ENCODE measurements at places on chromosomes 3 and 15.

DNA sequence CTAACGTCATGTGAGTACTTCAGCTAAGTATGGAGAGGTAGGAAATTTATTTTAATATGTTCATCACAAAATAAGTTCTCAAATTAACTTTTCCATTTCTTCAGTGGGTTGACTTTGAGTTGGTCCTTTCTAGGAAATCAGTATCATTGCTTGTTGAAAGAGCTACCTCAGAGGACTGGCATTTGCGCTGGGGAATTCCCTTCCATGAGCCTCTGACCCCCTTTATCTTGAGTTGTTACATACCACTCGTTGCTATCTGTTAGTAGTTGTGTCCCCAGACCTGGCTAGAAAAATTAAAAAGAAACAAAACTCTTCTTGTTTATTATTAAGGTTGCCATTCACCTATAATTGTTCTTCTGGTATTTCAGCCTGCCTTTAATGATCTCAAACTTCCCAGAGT is 96.8 kb upstream of the ROBO2 start:
- DNase-seq: no peak

- DNase-seq: no peak
Observed at GRCh38 chr15:31975830-31976229, 54.5 kb upstream of the CHRNA7 start.

GRCh38 chr3:96869316-96869715 is 54.9 kb downstream of the EPHA6 start:
- DNase-seq: no peak

- no peak for DNase-seq
Observed at GRCh38 chr3:179318876-179319275, 4.0 kb upstream of the ZNF639 start.

GRCh38 chr15:58189148-58189811 is 51.1 kb downstream of the AQP9 start:
- DNase-seq: no peak

- no peak for DNase-seq
Observed at GRCh38 chr3:135141160-135141559, 346.1 kb downstream of the EPHB1 start.

DNA sequence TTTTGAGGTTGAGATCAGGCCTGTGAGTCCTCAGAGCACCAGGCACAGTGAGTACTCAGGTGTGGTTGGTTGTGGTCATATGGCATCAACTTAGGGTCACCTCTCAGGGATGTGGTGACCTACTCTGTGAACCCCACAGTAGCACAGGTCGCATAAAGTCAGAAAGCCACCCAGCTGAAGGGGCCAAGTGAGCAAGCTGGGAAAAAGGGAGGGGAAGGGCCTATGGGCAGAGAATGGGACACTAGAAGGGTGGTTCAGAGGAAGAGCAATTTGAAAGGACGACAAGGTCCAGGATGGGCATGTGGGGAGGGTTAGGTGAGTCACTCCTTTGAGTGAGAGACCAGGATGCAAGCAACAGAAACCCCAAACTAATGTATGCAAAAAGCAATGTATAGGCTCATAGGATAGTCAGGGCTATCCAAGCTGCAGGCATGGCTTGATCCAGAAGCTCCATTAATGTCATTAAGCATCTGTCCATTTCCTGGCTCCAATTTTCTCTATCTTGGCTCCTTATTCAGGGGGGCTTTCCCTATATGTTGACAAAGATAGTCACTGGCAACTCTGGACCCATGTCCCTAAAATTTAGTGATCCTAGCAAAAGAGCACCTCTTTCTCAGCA is 33.5 kb downstream of the HMCES start:
- no peak for DNase-seq

DNA sequence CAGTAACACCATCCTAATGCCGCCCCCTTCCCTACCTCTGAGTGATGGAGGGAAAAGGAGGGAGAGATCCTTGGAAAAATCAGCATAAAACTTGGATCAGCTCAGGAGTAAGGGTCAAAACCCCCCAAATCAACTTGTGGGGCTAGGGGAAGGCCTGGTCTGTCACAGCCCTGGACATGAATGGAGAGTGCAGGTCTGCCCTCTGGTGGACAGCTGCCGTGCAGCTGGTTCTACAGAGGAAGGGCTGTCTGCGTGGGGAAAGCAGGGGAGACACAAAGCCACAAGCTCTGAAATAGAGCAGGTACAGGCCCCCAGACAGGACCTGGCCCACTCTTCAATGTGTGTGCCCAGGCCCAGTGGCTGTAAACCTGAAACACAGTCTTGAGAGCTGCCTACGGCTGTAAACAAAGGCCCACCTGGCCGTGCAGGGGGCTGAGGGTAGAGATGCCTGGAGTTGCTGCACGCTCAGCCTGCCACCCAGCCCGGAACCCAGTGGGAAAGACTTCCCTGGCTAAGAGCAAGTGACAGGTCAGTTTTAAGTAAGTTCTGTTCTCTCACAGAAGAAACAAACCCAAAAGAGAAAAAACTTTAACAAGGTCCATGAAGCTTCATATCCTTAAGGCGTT is 16.4 kb downstream of the CLK3 start:
- DNase-seq: peak; percentile 70

DNA sequence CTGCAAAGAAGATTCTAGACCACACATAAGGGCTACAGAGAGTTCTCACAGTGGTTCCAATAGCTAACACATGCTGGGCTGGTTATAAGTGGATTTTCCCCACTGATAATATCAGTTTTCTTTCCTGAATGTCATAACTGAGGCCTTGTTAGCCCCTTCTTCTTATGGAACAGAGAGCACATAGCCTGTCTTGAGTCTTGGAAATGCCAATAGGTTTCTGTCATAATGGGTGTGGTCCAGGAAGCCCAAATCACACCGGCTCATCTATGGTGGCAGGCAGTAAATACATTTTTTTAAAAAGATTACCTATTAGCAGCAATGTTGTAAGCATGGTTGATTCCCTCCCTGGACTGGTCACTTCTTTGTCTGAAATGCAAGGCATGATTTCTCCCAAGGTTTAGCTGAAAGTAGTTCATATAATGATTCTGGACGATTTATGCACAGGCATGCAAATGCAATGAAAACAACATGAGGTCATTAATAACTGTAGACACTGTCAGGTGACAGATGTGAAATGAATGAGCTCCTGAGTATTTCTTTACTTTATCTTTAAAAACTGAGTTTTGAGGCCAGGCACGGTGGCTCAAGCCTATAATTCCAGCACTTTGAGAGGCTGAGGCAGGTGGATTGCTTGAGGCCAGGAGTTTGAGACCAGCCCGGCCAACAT is 67.2 kb upstream of the ATP2C1 start:
- no peak for DNase-seq

GRCh38 chr3:161744366-161744765 is 247.8 kb downstream of the OTOL1 start:
- DNase-seq: no peak

DNA sequence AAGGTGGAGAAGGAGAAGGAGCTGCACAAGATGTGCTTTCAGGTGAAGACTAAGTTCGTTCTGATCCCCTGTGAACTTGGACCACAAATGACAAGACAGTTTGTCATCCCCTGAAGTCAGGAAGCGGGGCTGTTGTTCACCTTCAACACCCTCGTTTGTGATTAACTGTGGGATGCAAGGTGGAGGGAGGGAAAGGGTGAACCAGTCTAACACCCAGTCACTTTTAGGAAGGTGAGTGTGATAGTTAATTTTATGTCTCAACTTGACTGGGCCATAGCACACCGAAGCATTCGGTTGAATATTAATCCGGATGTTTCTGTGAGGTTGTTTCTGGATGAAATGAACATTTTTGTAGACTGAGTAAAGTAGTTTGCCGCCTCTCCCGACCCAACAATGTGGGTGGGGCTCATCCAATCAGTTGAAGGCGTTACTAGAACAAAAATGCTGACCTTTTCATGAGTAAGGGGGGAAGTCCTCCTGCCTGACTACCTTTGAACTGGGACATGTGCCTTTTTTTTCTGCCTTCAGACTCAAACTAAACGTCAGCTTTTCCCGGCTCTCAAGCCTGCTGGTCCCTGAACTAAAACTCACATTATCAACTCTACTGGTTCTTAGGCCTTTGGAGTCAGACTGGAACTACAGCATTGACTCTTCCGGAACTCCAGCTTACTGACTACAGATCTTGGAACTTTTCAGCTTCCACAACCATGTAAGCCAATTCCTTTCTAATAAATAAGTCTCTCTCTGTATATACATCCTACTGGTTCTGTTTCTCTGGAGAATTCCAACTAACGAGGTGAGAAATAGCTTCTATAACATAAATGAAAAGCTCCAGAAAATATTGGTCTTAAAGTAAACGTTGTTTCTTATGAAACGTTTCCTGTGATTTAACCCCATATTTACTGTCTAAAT is 264.0 kb upstream of the SLITRK3 start:
- no peak for DNase-seq

DNA sequence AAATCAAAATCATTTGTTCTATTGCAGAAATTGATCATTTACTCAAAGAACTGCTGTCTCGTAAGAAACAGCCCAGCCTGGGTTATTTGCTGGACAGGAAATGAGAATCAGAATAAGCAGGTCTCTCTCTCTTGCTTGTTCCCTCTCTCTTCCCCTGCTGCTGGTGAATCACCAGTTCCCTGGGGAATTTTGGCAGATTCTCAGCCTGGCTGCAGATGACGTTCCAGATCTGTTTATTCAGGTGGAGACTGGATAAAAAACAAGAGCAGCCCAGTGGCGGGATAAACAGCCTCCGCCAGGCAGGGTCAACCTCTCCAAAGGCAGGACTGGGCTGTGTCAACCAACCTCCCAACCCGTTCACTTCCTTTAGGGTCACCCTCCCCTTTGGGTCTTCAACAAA is 72.1 kb downstream of the LRIG1 start:
- no peak for DNase-seq

- no peak for DNase-seq
Observed at GRCh38 chr3:54878145-54878544, 49.7 kb downstream of the LRTM1 start.

GRCh38 chr3:65723985-65724384 is 314.7 kb downstream of the MAGI1 start:
- DNase-seq: no peak

- no peak for DNase-seq
Observed at GRCh38 chr3:10497439-10497838, 7.9 kb downstream of the ATP2B2 start.

GRCh38 chr3:133428552-133428951 is 28.7 kb downstream of the BFSP2 start:
- no peak for DNase-seq

DNA sequence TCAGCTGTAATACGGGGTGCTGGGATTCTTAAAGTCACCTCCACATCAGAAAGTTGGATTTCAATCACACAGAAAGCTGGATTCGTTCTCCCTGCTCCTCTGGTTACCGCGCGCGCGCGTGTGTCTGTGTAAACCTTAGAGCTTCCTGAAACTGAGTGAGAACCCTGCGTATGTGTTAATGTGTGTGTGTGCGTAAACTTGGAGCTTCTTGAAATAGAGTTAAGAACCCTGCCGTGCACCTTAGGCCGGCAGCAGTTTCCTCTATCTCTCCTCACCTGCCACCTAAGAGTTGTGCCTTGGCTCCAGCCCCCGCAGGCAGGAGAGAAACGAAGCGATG is 531 bp downstream of the LZTFL1 start:
- DNase-seq: no peak

GRCh38 chr15:90903733-90904536 is 833 bp downstream of the MAN2A2 start:
- no peak for DNase-seq

GRCh38 chr3:159458010-159458409 is 530.6 kb upstream of the IL12A start:
- DNase-seq: peak; percentile 89

- no peak for DNase-seq
Observed at GRCh38 chr3:64837986-64838735, 150.4 kb upstream of the ADAMTS9 start.

All from RWPE2 (cell line).